ENCODE measurements at places on chromosomes 7 and 10.
A peak's percentile ranks its signal among the peaks of the same experiment; 100 is the strongest.

GRCh38 chr10:88901206-88901983 lies 21.4 kb downstream of the STAMBPL1 start:
- no peak for DNase-seq

GRCh38 chr10:114310346-114310745 lies 71.3 kb downstream of the VWA2 start:
- DNase-seq: no peak

GRCh38 chr10:5090551-5090950 lies 3.7 kb upstream of the AKR1C3 start:
- no peak for DNase-seq

DNA sequence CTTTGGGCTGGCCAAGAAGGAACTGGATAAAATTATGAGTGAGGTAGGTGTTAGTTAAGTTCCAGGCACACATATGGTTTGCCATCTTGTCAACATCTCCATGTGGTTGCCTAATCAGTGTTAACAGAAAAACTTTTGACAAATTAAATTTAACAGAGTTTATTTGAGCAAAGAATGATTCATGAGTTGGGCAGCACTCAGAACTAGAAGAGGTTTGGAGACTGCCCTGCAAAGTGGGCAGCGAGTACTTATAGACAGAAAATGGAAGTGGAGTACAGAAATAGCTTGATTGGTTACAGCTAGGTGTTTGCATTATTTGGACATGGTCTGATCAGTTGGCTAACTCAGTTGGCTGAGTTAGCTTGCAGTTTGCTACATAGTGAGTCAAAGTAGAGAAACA lies 37.5 kb upstream of the AGK start:
- no peak for DNase-seq

- DNase-seq: no peak
Measured at GRCh38 chr7:91875851-91876250, 4.7 kb downstream of the MTERF1 start.

DNA sequence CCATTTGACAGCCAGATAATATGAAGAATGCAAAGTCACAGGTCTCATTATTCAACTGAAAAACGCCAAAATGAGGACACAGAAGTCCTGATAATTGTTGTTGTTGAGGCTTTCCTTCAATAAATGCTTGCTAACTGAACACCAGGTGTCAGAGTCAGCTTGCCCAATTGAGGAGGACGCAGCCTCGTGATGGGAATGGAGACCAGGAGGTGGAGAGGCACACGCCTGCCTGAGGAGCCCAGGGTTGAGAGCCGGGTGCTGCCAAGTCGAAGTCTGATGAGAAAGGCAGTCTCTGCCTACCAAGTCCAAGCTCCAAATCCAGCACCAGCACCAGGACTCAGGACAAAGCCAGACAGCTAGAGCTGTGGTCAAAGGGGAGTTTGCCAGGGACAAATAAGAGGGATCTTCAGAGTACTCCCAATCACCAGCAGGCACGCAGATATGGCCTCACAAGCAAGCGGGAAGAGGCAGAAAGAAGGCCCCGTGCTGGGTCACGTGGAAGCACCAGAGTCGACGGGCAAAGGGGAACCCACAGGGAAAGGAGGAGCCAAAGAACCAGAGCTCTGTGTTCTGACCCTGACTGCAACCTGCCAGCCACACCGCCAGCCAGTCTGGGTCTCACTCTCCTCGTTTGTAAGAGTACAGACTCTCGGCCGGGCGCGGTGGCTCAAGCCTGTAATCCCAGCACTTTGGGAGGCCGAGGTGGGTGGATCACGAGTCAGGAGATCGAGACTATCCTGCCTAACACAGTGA lies 47.6 kb downstream of the VOPP1 start:
- DNase-seq: no peak

DNA sequence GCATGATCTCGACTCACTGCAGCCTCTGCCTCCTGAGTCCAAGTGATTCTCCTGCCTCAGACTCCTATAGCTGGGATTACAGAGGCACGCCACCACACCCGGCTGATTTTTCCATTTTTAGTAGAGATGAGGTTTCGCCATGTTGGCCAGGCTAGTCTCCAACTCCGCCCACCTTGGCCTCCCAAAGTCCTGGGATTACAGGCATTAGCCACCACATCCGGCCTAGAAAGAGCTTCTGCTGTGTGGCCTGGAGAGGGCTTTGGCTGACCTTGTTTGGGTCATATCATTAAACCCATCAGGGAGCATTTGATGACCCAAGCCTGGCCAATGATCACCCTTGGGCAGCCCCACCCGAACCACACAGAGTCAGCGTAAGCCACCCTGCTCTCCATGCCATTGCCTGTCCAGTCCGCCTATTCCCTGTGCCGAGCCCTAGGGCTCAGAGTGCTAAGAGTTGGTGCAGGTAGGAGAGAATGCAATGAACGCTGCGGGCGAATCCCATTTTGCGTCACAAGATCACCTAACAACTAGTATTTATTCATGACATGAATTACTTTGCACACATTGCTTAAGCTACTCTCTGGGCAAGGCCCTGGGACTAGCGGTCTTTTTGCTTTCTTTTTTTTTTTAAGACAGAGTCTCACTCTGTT lies 22.3 kb upstream of the GDI2 start:
- DNase-seq: no peak

DNA sequence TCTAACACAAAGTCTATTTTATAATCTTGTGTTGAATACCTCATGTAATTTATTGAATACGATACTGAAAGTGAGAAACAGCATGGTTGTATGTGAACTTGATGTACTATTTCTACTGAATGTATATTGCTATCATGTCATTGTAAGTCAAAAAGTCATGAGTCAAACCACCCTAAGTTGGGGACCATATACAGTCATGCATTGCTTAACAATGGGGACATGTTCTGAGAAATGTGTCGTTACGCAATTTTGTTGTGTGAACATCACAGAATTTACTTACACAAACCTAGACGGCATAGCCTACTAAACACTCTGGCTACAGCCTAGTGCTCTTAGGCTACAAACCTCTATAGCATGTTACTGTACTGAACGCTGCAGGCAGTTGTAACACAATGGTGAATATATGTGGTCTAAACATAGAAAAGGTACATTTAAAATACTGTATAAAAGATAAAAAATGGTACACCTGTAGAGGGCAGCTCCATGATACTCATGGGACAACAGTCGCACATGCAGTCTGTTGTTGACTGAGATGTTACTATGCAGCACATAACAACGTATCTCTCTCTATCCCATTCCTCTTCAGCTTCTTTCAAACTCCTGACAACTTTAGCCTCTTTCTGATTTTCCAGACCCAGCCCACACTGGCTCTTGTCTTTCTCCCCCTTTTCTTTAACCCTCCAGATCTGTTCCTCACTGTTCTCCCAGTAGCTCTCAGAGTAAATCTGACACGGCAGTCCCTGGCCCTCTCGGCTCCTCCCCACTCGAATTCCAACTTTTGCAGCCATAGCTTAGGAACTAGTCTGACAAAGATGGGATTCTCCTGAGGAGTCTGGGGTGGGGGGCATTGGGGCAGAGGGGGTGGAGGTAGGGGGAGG lies 90.1 kb downstream of the SNX10 start:
- no peak for DNase-seq

- no peak for DNase-seq
Measured at GRCh38 chr7:148547951-148548350, 42.6 kb upstream of the C7orf33 start.

DNA sequence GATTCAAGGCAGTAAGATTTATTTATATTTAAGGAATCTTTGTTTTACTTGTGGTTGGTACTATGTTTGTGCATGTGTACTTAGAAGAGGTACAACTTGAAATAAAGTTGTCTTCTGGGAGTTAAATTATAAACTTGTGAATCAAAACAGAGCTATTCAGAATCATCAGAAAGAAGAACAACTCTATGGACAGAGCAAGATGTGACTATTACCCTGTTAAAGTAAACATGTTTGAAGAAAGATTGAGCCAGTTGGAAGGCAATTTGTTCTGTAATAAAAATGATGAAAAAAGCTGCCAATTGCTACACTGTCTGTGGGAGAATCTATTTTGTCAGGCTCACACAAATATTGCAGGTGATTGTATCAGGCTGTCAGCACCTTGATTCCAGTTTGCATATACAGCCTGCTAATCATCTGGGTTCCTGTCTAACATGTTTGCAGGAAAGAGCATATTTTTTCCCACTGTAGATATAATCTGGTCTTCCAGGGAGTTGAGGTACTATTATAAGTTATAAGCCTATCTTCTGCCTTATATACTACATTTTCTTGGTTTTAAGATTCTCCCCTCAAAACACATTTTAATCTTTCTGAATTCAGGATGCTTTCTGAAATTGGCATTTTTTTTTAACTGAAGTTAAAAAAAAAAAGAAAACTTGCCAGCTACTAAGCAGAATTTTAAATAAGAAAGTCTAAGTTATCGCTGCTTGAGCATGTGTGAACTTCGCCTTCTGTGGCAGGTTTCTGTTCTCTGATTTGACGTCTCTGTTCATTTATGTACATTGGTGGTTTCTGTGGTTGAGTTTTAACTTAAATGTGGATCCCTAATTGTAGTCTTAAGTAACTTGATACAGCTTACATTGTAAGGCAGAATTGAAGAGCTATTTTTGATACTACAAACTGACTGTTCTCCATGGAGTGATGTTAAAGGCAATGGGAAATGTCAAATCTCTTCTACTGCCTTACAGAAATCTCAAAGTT lies 46.0 kb downstream of the ZNRF2 start:
- no peak for DNase-seq

DNA sequence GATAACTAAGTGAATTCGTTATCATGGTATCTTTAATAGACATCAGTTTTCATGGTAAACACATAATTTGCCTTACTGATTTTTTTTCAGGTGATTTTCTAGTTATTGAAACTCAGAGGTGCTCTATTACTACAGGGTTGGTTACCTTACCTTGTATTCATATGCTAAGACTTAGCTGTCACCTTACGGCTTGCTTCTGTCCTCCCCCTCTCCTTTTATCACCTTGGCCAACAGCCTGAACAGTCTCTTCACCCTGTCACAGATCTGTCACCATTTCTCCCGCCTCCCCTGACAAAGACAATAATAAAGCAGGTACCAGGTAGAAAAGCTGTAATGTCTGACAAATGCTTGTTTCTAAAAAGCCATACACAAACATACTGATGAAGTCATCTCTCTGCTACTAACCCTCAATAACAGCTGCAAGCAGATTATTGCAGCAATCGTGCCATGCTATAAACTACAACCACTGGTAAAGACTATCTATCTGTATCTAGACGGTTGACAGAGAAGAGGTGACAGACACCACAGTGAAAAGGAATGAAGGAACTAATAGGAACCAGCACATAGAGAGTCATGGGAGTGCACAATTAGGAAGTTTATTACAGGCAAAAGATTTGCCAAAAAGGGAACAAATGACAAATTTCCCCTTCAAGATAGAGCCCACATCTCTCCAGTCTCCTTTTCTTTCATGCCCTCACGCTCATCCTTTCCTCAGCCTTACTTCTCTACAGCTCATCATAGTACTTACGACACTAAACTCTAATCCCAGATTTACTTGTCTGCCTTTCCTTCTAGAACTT lies 57.2 kb downstream of the ARHGAP12 start:
- no peak for DNase-seq

DNA sequence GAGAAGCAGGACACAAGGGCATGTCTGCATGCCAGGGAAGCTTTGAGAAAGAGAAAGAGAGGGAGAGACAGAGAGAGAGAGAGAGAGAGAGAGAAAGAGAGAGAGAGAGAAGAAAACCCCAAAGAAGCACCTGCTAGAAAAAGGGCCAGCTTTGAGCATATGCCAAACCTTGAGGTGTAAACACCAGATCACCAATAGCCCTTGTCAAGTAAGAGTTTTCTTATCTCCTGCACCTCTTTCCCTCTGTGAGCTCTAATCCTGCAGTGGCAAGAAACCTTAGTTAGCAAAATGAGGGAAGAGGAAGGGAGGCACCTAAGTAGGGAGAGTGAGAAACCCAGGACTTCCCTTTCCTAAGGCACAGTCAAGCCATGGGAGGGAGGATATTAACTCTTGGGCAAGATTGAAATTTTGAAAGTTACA lies 11.3 kb upstream of the TRDMT1 start:
- DNase-seq: no peak

- DNase-seq: peak; percentile 49
Measured at GRCh38 chr10:135132-135600, at the start of gene ZMYND11. ZMYND11 (plus strand) TSS chr10:135455; CDS start chr10:180013, 44,558 bp downstream.

DNA sequence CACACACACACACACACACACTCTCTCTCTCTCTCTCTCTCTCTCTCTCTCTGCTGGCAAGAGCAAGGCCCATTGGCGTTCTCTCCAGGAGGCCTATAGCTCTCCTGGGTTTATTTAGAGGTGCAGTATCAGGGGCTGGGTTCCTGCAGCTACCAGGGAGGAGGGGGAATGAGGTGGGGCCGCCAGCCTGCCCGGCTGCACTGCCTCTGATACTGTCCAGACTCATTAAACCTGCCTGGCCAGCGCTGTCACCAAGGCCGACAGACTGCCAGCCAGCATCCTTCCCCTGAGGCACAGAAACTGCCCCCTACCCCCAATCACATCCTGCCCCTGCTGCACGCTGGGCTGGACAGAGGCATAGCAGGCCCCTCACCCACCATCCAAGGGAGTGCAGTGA lies 4.3 kb downstream of the PRRT4 start:
- DNase-seq: no peak

GRCh38 chr10:77872947-77873535 lies 53.5 kb downstream of the DLG5 start:
- no peak for DNase-seq

DNA sequence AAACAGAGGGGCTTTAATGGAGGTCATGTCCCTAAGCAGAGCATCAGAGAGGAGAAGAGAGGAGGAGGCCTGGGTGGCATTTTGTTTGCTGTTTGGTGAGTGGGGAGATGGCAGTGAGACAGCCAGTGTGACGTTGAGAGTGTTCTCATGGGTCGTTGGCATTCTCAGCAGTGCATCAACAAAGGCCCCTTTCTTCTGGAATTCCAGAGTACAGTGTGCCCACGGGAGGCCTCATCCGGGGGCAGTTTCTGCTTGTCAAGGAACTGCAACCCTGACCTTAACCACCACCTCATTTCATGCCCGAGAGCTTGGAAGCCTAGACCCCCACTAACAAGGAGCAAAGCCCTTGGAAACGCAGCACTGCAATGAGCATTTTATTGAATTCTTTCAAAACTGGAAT lies 92.9 kb downstream of the CELF2 start:
- no peak for DNase-seq

DNA sequence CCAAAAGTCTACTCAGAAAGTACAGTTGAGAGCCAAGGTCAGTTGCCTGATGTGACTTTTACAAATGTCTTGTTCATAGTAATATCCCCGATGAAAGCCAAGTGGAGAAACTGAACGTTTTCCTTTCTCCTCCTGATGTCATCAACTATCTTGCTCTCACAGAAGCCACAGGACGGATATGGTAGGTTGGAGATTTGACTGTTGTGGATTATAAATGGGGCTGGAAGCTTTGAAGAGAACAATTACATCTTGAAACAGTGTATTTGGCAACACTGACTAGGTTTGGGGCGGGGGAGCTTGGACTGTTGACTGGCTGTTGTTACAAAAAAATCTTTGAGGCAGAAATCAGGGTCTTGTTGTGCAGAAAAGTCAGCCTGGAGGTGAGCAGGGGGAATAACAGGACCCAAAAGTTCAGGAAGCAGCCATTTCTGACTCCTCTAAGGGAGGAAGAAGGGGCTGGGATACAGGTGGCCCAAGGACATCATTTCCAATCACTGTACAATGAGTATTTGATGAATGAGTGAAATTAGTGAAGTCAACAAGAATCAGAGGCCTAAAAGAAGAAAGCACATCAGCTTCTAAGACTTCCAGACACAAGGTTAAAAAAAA lies 24.3 kb downstream of the PLEKHS1 start:
- no peak for DNase-seq
